ENCODE measurements at places on chromosomes 3 and 15.

DNA sequence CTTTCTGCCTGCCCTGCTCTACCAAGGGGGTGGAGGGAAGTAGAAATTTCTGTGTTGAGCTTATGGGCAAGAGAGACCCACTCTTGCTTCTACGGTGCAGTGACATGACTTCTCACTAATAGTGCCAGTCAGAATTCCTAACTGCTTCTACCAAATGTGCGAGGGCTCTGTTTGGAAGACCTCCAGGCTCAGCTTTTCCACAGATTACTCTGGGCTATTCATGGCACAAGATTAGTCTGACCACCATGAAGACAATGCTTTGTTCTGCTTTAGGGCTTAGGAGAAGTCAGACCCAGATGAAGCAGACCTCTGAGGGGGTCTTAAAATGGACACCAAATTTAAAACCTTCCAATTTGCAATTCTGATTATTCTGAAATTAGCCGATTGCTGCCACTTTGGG lies 195.9 kb upstream of the TBC1D5 start:
- DNase-seq = no peak

- DNase-seq = no peak
These were observed 184.1 kb downstream of the XXYLT1 start for GRCh38 chr3:195086885-195087284.

DNA sequence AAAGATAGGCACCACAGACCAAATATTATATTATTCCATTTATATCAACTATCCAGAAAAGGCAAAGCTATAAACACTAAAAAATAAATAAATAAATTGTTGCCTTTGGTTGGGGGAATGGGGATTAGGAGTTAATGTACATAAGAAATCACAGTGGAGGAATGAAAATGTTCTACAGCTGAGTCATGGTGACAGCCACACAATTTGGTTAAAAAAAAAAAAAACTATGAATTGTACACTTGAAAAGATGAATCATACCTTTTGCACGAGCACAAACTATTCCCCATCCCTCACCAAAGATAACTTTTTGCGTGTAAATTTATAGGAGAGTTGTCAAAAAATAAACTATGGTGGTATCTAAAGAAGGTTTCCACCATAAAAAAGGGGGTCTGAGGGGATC lies 103.2 kb downstream of the TBC1D5 start:
- peak; percentile 32 for DNase-seq

DNA sequence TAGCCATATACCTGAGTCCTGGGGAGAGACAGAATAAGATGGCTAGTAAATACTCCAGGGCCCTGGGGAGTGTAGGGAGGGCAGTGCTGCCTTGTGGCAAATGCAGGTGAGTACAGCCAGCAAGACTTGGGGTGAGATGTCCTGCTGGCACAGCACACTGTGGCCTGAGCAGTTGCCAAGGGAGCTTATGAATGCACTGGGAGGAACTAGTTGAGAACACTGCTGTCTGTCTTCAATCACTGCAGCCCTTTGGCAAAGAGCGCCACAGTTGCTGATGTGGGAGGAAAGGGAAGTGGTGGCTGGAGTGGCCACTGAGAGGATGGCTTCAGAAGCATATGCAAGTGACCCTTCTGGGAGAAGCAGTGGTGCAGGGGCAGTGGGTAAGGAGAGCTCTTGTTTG lies 264.6 kb downstream of the RORA start:
- DNase-seq = no peak

DNA sequence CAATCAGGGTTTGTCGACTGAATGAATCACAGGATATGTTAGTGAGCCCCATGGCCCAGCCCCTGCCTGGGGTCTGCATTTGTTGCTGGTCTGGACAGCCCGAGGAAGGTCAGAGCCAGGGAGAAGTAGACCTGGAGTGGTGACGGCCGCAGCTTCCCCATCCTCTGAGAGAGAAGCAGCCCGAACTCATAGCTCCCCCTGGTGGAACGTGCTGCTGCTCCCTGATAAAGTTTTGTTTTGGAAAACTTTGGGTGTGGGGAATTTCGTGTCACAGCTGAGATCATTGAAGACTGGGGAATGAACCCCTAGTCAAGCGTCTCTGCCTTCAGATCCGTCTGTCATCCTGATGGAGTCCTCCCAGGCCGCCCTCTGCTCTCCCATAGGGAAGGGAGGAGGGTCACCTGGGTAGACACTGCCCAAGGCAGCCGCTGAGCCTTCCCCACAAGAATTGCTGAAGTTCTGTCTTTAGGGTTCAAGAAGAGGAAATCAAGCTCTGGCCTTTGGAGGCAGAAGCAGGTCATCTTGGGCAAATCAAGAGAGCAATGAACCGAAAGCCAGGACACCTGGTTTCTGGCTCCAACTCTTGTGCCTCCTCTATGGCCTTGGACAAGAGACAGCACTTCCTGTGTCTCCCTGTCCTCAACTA lies 60.5 kb downstream of the GLDN start:
- DNase-seq = no peak

DNA sequence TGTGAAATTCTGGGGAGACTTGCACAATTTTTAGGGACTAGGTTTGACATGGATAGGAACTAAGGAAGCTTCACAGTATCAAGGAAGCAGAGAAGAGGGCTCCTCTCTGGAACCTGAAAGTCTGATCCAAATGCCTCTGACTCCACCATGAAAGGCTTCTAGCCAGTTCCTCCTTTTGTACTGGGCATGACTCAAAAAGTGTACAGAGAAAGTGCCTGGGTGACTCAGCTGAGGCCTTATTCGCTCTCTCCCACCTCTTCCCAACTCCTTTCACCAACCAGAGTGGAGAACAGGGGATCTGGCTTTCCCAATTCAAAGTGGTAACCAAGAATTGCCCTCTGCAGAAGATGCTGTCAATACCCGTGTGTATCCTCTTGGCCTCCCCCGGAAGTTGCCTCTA lies 342.9 kb upstream of the PROK2 start:
- peak; percentile 28 for DNase-seq

Measured in NCI-H226 (cell line).